Hypothalamus (tissue), 51 donors: ENCODE measurements at places on chromosomes 2 and 18.

DNA sequence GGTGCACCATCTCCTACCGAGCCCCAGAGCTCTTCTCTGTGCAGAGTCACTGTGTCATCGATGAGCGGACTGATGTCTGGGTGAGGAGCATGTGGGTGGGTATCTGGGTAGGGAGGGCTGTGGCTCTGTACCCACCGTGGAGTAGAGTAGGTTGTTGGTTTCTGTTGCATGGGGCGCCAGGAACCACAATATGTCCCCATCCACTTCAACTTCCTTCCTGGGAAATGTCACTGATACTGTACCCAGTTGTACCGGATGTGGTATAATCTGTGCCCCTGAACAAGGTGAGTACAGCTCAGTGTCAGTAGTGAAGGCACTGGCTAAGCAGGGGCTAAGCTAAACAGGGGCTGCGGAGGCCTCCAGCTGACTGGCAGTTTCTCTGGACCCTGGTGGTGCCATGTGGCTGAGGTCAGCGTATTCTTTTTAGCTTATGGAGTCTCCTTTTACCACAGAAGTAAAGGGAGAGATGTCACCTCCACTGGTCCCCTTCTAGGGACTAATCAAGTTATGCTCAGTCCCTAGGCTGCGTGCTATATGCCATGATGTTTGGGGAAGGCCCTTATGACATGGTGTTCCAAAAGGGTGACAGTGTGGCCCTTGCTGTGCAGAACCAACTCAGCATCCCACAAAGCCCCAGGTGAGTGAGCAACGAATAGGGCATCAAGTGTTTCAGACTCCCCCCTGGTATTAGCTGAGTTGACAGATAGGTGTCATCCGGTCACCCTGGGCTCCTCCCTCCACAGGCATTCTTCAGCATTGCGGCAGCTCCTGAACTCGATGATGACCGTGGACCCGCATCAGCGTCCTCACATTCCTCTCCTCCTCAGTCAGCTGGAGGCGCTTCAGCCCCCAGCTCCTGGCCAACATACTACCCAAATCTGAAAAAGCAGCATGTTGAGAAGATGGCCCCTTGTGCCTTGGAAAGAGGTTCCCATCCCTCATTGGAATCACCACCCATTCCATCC is 2.7 kb downstream of the STK16 start:
- DNase-seq, result no peak

DNA sequence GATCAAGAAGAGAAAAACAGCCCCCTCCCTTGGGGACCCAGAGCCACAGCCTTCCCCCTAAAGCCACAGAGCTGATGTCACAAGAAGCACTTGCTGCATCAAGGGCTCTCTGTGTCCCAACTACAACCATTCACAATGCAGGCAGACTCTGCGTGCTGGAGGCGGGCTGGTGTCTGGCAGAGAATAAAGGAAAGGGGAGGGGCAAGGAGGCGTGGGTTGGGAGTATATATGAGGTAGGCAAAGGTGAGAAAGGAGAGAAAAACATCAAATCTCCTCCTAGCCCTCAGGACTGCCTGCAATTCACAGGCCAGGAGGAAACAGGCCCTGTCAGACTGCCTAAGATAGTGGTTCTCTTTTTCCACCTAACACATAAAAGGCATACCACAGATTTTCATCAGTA is 48.8 kb upstream of the IHH start:
- no peak for DNase-seq

- peak; percentile 26 for DNase-seq
Measured at GRCh38 chr2:235505181-235505741, 11.4 kb downstream of the AGAP1 start.

GRCh38 chr2:39780825-39781600 is 2.0 kb upstream of the THUMPD2 start:
- DNase-seq, result no peak

DNA sequence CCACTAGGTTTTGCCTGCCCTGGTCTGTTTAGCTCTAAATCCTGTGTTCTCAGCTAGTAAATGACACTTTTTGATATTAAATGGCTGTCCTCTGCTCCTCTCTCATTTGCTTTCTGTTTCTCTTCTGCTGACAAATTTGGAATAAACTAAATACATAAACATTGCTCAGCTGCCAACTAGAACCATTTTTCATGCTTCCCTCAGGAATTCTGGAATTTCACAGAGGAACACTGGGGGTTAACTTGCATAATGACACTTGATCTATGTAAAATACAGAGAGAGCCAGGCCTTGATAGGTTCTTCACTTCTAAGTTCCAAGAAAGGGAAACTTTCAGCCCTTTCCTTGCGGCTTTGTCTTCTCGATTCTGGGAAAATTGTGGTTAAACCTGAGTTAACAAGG is 450.6 kb upstream of the ST6GAL2 start:
- no peak for DNase-seq
